Esophagus muscularis mucosa (tissue), 4 donors: ENCODE measurements at places on chromosomes 6 and 20. TPM values are rescaled to one million over a fixed set of nuclear protein-coding genes. Genes with fewer than 3 reads are reported as not detected.

- no peaks in the 10 kb centered on the region for H3K36me3 ChIP-seq
- H3K27ac ChIP-seq, result no peak overlapping the region
- H3K4me3 ChIP-seq, result no peak overlapping the region
- no peak for DNase-seq
Measured at GRCh38 chr20:24672886-24673677, 203.7 kb downstream of the SYNDIG1 start.

ADGB gene
- not detected for total RNA-seq

TRIM10 gene
- total RNA-seq, result 0.17 TPM

COL11A2 gene
- total RNA-seq, result 0.19 TPM

DNA sequence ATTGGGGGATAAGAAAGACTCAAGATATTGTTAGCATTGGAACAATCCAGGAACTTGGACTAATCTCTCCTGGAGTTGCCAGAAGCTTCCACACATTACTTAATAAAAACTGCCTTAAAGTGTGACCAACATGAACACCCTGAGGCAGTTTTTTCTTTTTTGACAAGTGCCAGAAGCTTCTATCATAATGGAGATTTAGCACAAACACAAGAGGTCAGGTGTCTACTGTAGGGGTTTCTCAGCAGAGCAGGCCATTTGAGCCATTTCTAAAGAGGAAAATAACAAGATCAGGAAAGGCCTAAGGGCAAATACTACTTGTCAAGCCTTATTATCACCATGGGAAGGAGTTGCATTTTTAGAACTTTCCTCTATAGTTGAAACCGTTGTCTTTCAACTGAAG lies 361.5 kb downstream of the EPM2A start:
- no peaks in the 10 kb centered on the region for H3K27me3 ChIP-seq
- H3K36me3 ChIP-seq, result no peaks in the 10 kb centered on the region
- H3K27ac ChIP-seq, result no peak overlapping the region
- no peak overlapping the region for H3K4me3 ChIP-seq

DNA sequence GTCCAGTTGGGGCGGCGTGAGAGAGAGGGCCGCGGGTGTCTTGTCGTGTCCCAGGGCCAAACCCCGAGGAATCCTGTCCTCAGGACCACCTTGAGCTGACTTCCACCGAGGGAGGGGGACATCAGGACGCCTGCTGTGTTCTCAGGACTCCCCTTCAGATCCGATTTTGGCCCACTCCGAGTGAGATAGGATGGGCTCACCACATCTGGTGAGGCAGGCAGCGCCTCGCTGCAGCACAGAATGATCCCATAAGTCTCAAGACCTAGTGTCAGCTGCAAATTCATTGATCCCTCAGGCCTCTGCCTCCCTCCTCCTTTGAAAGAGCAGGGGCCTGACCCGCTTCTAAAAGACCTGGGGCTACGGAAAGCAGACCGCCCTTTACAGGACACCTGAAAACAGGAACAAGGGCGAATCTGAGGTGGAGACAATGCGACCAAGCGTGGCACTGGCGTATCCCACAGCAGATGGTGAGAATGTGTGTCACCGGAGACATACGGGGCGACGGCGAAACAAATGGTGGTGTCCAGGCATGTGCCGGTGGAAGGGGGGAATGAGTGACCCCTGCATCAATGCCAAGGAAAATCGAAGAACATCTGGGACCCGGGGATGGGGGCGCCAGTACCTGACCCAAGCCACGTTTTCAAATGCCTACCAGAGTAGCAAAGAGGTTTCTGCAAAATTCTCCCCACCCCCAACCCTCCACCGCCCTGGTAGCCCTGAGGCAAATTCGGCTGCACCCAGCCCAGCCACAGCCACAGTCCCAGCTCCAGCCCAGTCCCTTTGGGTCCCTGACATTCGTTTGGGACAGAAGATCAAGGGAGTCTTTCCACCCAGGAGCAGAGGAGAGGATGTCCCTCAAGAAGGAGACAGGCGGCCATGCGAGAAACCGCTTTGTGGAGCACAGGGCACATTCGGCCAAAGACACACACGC lies 162.1 kb upstream of the ZNF337 start:
- DNase-seq, result no peak
- peak overlapping the region; percentile 22 for H3K4me3 ChIP-seq
- peaks cover 61% of the 10 kb centered on the region for H3K4me1 ChIP-seq
- no peaks in the 10 kb centered on the region for H3K27me3 ChIP-seq

- DNase-seq, result no peak
- no peak within 1 kb of the TSS for H3K27ac ChIP-seq
- H3K4me3 ChIP-seq, result no peak within 1 kb of the TSS
- H3K27me3 ChIP-seq, result no peaks in the 10 kb centered on the region
Measured at GRCh38 chr6:24798740-24799540, at the start of gene ARMH2. Gene ARMH2, minus strand, starts transcription at chr6:24798917. Its CDS starts 60 bp downstream, at chr6:24798857.

DNA sequence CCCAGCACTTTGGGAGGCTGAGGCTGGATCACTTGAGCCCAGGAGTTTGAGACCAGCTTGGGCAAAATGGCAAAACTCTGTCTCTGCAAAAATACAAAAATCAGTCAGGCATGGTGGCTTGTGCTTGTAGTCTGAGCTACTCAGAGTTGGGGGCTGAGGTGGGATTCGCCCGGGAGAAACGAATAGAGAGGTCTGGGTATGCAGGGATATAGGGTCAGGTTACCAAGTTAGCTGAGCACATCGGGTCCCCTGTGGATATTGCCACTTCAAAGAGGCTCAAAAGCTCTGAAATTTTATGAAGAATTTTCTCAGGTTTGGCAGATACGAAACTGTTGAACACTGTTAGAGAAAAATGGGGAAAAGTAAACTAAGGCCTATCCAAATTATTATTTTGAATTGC lies 120.9 kb upstream of the SGK1 start:
- no peaks in the 10 kb centered on the region for H3K27me3 ChIP-seq
- DNase-seq, result no peak
- H3K36me3 ChIP-seq, result no peaks in the 10 kb centered on the region
- H3K27ac ChIP-seq, result no peak overlapping the region

- H3K36me3 ChIP-seq, result no peaks in the 10 kb centered on the region
- no peaks in the 10 kb centered on the region for H3K4me1 ChIP-seq
- H3K4me3 ChIP-seq, result no peak overlapping the region
- H3K27ac ChIP-seq, result no peak overlapping the region
Measured at GRCh38 chr6:130183271-130184222, 39.2 kb downstream of the SAMD3 start.
